ENCODE measurements at places on chromosomes 2 and 18.

- H3K4me3 ChIP-seq = no peak overlapping the region
- no peaks in the 10 kb centered on the region for H3K27me3 ChIP-seq
- no peaks in the 10 kb centered on the region for H3K4me1 ChIP-seq
These were observed 265.7 kb downstream of the MEIS1 start for GRCh38 chr2:66700677-66701066.

- no peak overlapping the region for H3K27ac ChIP-seq
- H3K36me3 ChIP-seq = no peaks in the 10 kb centered on the region
- no peaks in the 10 kb centered on the region for H3K27me3 ChIP-seq
- no peak overlapping the region for H3K4me3 ChIP-seq
These were observed 51.9 kb downstream of the PLA2R1 start for GRCh38 chr2:160010361-160011145.

- H3K4me3 ChIP-seq = no peak overlapping the region
- no peak overlapping the region for H3K27ac ChIP-seq
- no peaks in the 10 kb centered on the region for H3K27me3 ChIP-seq
- no peak for DNase-seq
- H3K4me1 ChIP-seq = no peaks in the 10 kb centered on the region
- H3K36me3 ChIP-seq = no peaks in the 10 kb centered on the region
These were observed 64.0 kb upstream of the REG3A start for GRCh38 chr2:79223539-79223938.

DNA sequence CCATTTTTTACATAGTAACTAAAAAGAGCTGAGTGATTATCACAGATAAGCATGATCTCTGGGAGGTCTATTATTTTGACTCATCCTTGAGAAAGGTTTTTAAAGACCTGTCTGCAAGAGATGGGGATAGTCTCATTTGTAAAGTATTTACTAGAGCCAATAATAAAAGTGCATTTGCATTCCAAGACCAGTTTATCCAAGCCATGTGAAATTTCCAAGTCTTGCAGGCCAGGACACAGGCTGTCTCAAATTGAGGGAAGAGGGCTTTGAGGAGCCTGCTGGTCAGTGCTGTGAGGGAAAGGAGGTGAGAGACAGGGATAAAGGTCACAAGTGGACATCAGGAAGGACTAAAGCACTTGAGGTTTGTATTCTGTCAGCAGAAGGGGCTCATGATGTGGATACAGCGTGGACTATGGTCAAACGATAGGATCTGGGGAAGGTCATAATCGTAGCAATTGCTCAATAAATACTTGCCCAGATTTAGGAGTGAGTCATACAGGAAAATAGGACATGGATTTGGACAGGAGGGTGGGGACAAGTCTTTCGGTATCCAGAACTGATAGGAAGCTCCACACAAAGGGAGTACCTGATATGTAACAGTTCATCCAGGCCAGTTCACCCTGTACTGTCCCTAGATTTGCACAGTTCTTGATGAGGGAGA, 6.6 kb upstream of the CDH2 start:
- H3K4me3 ChIP-seq = no peak overlapping the region
- H3K4me1 ChIP-seq = no peaks in the 10 kb centered on the region
- H3K27me3 ChIP-seq = peaks cover 7% of the 10 kb centered on the region

DNA sequence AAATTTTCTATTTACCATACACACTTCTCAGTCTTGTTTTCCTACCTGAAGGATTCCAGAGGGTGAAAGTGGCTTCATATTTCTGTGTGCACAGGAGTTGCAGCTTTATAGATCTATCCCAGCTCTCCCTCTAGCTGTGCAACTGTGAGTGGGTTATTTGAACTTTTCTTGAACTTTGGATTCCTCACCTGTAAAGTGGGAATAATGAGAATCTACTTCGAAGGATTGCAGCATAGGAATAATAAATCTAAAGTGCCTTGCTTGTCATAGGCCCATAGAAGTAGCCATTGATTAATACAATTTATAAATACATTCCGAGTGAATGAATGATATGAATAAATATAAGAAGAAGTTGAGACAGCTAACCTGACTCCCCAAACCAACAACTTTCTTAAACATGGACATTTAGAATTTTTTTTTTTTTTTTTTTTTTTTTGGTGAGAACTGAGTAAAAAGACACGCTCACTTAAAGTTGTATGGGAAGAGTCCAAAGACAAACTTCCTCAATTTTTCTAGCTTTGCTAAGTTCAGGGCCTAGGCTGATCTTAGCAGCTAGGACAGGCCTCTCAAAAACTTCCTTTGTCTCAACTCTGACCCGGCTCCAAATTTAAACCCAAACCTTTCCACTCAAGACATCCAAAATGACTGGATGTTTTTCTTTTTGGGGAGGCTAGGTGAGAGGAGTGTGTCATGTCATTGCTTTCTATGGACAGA, 203.3 kb upstream of the FBXO11 start:
- no peak overlapping the region for H3K27ac ChIP-seq
- no peaks in the 10 kb centered on the region for H3K36me3 ChIP-seq
- DNase-seq = no peak
- peaks cover 23% of the 10 kb centered on the region for H3K4me1 ChIP-seq

DNA sequence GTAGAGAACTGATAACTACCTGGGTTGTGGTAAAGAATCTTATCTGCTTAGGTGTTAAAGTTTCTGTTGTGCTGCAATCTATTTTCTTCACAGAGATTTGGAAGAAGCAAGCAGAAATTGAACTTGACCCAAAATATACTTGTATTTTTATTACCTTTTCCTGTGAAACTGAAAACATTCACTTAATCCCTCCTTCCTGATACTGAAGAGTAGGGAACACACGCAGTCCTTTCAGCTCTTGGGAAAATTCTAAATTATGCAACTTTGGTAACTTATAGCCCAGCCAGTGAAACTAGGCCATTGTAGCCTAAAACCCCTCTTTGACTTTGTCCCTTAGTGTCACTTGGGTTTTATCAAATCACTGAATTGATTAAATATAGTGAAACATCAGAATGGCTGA, 128.4 kb upstream of the MEIS1 start:
- H3K27ac ChIP-seq = no peak overlapping the region
- no peaks in the 10 kb centered on the region for H3K4me1 ChIP-seq
- H3K27me3 ChIP-seq = no peaks in the 10 kb centered on the region
- H3K36me3 ChIP-seq = no peaks in the 10 kb centered on the region
- DNase-seq = no peak

DNA sequence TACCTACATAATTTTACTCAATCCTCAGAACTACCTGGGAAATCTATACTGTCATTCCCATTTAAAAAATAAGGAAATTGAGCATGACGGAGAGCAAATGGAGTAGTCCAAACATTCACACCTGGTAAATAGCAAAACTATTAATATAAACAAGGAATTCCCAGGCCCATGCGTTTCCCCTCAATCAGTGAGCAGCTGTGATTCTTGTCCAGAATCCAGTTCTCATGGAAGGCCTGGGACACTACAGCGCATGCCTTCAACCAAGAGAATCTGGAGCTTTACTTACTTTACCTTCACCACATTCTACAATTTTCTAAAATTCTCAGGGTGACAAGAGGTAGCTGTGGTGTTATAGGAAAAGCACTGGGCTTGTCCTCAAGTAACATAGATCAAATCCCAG, 259.0 kb downstream of the LRATD1 start:
- DNase-seq = no peak
- H3K27ac ChIP-seq = no peak overlapping the region
- no peaks in the 10 kb centered on the region for H3K4me1 ChIP-seq

DNA sequence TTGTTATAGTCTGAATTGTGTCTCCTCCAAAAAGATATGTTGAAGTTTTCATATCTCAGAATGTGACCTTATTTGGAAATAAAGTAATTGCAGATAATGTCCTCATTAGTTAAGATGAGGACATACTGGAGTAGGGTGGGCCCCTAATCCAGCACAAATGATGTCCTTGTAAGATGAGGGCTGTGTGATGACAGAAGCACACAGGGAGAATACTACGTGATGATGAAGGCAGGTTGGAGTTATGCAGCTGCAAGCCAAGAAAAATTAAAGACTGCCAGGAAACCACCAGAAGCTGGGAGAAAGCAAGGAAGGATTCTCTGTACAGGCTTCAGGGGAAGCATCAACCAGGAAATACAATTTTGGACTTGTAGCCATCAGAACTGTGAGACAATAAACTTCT, 58.3 kb upstream of the PNPT1 start:
- H3K4me3 ChIP-seq = no peak overlapping the region
- H3K27me3 ChIP-seq = no peaks in the 10 kb centered on the region
